Left ventricle myocardium inferior (tissue), 1 donor: ENCODE measurements at places on chromosomes 5 and 9. TPM values are rescaled to one million over a fixed set of nuclear protein-coding genes. Genes with fewer than 3 reads are reported as not detected.
A peak's percentile ranks its signal among the peaks of the same experiment; 100 is the strongest.

Gene KIF4B
- total RNA-seq, result not detected

Gene CENPP
- total RNA-seq, result 5.4 TPM

Gene LURAP1L
- total RNA-seq, result 2.6 TPM

Gene ZNF169
- total RNA-seq, result 1.3 TPM

GRCh38 chr5:4142842-4143241 is 547.2 kb downstream of the IRX1 start:
- DNase-seq, result no peak

GRCh38 chr9:135273008-135273407 is 185.5 kb downstream of the OLFM1 start:
- DNase-seq, result no peak

GRCh38 chr5:113276001-113276400 is 158.8 kb downstream of the TSSK1B start:
- DNase-seq, result no peak

DNA sequence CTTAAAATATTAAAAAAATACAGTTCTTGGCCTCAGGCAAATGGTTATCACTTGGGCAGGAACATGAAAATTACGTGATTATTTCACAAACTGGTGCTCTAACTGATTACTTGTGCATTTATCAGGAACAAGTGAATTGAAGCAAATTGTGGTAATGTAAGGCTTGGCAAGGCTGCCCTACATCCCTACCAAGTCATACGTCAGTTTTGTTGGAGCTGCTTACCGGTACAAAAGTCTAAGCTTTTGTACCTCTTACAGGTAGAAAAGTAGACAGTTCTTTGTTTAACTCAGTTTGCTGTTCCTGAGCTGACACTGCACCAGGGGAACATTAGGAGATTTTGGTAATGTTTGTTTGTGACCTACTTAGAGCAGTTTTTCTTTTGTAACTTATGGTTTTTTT is 2.2 kb downstream of the G3BP1 start:
- no peak for DNase-seq

DNA sequence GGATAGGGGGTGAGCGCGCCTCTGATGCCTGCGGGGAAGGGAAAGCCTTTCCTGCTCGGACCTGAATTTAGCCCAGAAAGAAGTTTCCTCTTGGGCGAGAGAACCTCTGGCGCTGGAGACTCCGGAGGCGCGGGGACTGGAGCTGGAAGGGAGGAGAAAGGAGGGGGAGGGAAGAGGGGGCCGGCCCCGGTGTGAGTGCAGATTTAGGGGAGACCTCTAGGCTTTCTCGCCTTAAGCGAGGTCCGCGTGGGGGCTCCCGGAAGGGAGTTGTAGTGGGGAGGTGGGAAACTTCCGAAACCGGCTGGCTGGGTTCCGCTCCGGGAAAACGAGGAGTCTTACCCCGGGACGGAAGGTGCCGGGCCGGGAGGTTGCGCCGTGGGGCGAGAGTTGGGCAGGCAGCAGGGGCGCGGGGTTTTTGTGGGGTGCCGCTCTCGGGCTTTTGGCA is 1.3 kb downstream of the PCSK5 start:
- peak; percentile 25 for DNase-seq

GRCh38 chr9:122213589-122214413 is 15.0 kb downstream of the LHX6 start:
- no peak for DNase-seq

- DNase-seq, result no peak
These were observed 1.0 kb upstream of the PTCH1 start for GRCh38 chr9:95517559-95518425.

- peak; percentile 75 for DNase-seq
These were observed 145.4 kb downstream of the GADD45G start for GRCh38 chr9:89750117-89750791.

- DNase-seq, result no peak
These were observed 27.3 kb downstream of the NR6A1 start for GRCh38 chr9:124743686-124744348.

DNA sequence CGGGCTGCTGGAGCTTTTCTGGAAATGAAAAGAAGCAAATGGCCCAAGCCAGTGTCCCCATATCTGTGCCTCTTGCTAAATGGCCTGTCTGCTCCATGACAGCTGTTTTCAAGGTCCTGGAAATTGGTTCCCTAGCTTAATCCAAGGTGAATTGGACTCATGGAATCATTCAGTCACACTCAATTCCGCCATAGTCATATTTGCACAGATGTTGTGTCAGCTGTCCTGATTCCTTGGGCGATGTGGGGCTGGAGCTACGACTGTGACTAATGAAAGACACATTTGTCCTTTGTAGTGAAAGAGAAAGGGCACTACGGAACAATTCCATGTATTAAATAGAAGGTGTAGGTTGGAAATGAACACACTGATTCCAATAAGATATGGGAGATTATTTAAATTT is 102.9 kb upstream of the MEGF10 start:
- DNase-seq, result no peak

DNA sequence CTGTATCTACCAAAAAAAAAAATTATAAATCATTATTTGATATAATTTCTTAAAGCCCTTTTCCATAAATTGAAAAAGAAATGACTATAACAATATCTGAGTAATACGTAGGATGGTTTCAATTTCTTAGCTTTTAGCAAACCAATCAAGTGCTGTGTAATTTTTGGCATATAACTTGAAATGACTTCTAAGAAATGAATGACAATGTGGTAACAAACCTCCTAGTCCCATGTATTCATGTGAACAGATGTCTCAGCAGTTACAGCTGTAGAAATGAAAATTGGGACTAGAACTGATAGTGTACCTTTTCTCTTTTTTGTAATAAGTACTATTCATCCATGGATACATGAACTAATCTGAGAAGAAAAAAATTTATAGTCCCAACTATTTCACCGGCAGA is 307.0 kb downstream of the BNC2 start:
- DNase-seq, result no peak

GRCh38 chr9:131012023-131012334 is 3.0 kb downstream of the LAMC3 start:
- DNase-seq, result no peak

DNA sequence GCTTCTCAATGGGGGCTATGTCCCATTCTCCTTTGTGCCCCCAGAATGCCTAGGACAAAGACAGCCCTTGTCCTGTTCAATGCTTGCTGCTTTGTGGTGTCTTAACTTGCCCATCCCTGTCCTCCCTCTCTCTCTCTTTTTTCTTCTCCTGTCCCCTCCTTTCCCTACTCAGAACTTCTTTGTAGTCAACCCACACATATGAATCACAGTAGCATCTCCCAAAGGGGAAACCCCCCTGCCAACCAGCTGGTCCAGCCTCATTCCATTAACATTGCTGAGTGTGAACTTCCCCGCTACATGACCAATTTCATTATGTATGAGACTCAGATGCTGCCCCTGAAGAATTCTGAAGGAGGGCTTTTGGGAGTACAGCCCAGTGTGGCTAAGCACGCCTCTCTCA is 408.3 kb downstream of the ENC1 start:
- DNase-seq, result no peak

GRCh38 chr9:104872656-104873488 is 55.1 kb downstream of the ABCA1 start:
- DNase-seq, result peak; percentile 26

DNA sequence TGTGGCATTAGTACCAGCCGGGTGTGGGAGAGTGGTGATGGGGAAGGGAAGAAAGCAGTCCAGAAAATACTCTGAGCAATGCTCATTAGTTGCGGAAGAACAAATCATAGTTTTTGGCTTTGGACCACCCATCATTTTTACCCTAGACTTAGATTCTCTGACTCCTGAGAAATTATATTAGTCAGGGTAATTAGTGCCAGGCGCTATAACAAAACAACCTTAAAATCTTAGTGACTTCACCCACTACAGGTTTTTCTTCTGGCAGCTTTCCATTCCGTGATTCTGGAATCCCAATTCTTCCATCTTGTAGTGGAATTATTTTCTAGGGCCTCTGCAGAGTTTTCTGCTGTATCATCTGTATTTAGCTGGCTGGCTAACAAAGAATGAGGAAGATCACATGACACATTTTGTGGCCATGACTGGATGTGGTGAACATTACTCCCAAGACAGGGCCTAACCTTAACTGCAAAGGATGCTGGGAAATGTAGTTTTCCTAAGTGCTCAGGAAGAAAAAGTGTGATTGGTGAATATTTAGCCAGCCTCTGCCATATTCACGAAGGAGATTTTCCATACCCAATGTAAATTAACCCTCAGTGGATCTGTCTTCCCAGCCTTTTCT is 373.0 kb upstream of the MEF2C start:
- DNase-seq, result no peak

GRCh38 chr5:164518067-164518740 is 1012.8 kb downstream of the MAT2B start:
- DNase-seq, result no peak
